Lung microvascular endothelial cell (primary cell): ENCODE measurements at places on chromosomes 2 and 18. TPM values are rescaled to one million over a fixed set of nuclear protein-coding genes. Genes with fewer than 3 reads are reported as not detected.

- DNase-seq = peak; percentile 51
These were observed 3.3 kb downstream of the SEMA4C start for GRCh38 chr2:96866586-96866985.

CD8A gene
- not detected in 2 replicates for total RNA-seq

G6PC2 gene
- total RNA-seq = not detected in 2 replicates

PDE11A gene
- under 0.01 TPM in 1 of 2 replicates, not detected in the other for total RNA-seq

GALNT5 gene
- under 0.01 TPM in 1 of 2 replicates, not detected in the other for total RNA-seq
